ENCODE measurements at places on chromosomes 7 and 10.

DNA sequence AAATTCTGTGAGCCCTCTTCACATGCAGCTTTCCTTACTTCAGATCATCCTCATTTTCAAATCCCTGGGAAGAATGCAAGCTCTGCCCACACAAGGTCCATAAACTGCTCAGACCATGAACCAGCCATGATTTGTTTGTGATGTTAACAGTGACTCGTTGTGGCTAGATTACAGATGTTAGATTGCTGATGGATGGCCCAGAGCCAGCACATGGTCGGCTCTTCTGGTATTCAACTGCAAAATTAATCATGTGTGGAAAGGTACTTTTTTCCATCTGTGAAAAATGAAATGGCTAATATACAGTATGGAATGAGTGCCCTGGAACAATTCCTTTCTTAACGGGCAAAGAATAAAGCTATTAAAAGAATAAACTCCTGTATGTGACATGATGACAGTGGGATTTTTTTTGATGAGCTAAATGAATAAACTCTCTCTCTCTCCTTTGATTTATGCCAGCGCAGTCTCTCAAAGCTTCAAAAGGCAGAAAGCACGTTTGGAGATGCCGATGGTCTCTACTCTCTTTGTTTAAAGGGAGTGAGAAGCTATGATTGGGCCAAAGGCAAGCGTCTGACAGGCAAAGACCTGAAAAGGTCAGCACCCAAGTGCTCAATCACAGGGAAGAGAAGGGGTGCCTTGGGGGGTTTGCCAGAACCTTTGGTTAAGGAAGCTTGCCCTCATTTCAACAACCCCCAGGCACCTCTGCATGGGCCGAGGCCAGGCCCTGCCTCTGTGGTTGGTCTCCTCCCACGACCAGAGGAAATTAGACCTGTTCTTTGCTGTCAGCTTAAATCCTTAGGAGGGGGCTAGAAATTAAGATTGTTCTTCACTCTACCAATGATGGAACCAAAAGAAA is 444.0 kb upstream of the NFE2L3 start:
- DNase-seq, result peak; percentile 59

DNA sequence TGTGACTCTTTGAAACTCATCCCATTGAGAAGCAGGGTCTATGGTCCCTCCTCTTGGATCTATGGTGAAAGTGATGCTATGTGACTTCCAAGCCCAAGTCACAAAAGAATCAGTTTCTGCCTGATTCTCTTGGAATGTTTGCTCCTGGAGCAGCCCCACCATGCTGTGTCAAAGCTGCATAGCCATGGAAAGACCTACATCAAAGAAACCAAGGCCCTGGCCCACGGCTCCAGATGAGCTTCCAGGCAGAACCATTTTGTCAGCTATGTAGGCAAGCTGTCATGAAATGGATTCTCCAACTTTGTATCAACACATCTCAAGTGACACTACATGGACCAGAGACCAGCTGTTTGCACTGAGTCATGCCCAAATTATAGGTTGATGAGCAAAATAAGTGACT is 77.0 kb downstream of the AASS start:
- DNase-seq, result no peak

- no peak for DNase-seq
Measured at GRCh38 chr7:39183796-39184195, 206.1 kb downstream of the POU6F2 start.

DNA sequence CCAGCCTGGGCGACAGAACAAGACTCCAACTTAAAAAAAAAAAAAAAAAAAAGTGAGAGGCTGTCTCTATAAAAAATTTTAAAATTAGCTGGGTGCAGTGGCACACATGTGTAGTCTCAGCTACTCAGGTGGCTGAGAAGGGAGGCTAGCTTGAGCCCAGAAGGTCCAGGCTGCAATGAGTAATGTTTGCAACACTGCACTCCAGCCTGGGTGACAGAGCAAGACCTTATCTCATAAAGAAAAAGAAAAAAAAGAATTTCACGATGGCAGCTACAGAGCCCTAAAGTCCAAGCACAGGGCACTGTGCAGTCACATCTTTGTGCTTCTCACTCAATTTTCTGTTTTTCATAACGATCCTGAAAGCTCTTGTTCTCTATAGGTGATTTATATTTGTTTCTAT is 209.5 kb upstream of the KCTD7 start:
- no peak for DNase-seq

- no peak for DNase-seq
Measured at GRCh38 chr10:49611166-49611815, 1.2 kb downstream of the SLC18A3 start.

- DNase-seq, result no peak
Measured at GRCh38 chr10:90788968-90789367, 68.9 kb downstream of the HTR7 start.

GRCh38 chr10:12703126-12703525 is 298.4 kb downstream of the CCDC3 start:
- DNase-seq, result no peak

DNA sequence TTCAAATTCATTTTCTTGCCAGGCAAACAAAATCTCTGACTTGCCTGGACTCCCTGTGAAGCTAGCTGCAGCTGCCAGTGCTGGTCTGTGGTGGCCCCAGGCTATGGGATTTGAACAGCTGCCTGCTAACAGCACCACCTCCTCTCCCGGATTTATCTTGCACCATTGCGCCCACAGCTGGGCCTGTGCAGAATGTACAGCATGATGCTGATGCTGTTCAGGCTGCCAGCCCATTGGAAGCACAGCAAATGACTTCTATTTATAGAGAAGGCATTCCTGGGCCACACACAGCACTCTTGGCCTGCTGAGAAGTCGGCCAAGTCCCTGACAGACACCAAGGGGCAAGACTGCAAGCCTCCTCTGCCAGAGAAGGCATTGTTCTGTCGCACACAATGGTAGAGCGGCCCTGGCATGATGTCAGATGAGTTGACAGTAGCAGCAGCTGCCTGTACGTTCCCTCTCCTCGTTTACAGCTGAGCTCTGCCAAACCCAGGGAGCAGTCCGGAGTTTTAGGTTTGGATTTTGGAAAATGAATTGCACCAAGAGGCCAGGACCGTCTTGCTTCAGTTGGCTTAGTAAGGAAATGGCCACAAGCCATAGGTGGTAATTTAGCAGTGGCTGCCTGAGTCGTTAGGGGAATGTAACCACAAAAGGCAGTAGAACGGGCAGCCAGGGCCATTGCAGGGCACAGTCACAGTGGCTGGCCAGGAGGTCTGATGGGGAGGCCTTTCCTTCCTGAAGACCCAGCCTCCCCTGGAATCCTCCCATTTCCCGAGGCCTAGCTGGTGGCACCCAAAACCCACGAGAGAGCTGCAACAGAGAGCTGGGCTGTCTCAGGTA is 38.5 kb downstream of the MTURN start:
- peak; percentile 51 for DNase-seq

GRCh38 chr7:132118641-132119040 is 457.6 kb downstream of the PLXNA4 start:
- no peak for DNase-seq

DNA sequence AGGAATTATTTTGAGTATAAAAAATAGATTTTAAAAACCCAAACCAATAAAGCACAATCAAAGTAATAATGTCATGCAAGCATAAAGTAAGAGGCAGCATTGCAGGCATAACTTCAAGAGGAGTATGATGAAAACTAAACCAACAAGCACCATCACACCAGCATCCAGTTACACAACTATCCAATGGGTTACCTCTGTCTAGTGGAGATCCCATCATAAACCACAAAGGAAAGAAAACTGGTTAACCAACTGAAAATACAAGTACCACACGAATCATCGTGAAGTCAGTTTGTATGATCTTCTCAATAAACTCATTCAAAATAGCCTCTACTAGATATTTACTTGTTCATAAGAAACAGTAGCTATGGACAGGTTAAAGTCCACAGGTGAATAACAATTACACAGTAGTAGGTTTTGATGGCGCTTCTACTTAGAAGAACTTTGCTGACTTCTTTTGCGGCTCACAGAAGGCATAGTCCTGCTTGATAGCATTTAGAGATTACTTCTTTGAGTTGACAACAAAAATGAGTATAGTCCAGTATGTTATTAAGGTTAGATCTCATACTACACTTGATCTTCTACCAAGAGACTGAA is 116.6 kb downstream of the MICU1 start:
- DNase-seq, result no peak

GRCh38 chr7:18866359-18867036 is 250.9 kb downstream of the TWIST1 start:
- peak; percentile 98 for DNase-seq

DNA sequence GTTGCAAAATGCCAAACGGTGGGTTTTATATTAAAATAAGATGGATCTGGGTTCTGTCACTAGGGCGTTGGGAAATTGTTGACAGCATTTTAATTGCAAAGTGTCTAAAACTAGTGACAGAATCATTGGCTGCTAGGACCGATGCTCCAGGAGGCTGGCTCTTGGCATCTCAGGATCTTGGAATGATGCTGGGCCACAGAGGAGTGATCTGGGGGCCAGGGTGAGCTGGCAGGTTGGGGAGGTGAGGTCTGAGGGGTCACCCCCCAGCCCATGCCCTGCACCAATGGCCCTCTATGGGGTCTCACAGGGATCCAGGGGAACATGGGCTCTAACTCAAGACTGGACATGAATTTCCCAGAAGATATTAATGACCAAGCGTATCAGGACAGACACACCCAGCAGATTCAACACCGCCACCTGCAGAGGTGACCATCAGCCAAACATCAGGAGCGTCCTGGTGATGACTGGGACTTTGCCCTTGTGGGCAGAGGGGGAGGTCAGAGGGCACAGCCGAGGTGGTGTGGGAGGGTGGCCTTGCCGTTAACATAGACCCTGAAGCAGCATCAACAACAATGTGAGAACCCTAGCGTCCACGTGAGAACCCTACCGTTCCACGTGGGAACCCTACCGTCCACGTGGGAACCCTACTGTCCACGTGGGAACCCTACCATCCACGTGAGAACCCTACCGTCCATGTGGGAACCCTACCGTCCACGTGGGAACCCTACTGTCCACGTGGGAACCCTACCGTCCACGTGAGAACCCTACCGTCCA is 89.0 kb upstream of the PPP2R2D start:
- DNase-seq, result no peak

DNA sequence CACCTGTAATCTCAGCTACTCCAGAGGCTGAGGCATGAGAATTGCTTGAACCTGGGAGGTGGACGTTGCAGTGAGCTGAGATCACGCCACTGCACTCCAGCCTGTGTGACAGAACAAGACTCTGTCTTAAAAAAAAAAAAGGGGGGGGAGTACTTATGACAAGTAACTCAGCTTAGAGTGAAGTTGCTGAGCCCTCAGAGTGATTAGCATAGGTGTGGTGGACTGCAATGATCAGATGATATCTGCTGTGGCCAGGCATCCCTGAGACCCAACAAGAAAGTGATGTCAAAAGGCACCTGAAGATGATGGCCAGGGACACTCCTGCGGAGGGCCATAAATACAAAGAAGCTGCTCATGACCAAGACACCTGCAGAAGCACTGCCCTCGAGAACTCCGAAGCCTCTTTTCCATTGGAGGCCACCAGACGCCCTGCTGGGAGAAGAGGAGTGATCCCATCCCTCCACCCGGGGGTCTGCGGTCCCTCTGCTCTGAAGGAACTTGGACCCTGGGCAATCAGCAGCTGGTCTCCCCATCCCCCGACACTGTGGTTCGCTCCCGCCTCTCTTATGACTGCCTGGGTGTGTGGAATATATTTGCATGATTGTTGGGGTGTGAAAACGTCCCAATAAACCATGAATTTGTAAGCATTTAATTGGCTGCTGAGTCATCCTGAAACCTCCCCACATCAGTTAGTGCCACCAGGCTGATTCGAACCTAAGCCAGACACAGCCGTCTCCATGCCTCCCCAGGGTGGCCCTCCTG is 46.0 kb downstream of the RASGEF1A start:
- DNase-seq, result no peak

DNA sequence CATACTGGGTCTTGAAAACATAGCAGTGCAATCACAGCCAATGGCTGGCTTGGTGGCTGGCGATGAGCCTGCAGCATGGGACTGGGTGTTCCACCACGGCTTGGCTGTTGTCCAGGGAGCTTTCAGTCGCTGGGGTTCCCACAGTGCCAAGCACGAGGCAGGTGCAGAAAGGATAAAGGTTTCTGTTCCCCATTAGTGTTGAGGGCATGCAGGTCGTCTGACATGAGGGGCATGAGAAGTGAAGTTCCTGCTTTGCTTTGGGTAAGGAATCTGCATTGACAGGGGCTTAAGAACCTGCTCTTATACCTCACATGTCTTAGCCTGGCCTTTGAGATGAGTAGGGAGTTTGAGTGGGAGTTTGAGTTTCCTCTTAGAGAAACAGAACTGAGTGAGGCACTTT is 9.0 kb upstream of the CFTR start:
- no peak for DNase-seq

DNA sequence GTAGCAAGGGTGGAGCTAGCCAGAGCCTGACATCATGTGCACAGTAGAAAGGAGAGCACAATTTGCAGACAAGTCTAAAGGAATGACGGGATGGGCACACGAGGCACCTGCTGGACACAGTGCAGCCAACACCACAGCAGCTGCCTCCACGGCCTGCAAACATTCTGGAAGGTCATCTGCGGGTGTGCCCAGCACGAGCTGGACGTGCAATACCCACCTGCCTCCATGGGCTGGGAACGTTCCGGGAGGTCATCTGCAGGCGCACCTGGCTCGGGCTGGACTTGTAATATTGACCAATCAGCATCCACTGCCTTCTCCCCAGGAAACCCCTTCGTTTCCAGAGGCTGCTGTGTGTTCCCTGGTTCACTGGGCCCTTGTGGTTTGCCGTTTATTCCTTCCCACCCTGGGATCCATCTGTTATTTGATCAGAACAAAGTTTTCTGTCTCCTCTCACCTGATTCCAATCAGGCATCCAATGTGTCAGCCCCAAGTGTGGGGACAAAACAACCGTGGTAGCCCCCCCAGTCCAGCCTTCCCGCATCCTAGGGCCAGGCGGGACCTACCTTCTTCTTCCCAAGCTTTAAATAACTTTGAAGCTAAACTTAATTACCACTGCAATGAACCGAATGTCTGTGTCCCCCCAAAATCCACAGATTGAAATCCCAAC is 243.4 kb upstream of the PPP2R2D start:
- DNase-seq, result no peak

DNA sequence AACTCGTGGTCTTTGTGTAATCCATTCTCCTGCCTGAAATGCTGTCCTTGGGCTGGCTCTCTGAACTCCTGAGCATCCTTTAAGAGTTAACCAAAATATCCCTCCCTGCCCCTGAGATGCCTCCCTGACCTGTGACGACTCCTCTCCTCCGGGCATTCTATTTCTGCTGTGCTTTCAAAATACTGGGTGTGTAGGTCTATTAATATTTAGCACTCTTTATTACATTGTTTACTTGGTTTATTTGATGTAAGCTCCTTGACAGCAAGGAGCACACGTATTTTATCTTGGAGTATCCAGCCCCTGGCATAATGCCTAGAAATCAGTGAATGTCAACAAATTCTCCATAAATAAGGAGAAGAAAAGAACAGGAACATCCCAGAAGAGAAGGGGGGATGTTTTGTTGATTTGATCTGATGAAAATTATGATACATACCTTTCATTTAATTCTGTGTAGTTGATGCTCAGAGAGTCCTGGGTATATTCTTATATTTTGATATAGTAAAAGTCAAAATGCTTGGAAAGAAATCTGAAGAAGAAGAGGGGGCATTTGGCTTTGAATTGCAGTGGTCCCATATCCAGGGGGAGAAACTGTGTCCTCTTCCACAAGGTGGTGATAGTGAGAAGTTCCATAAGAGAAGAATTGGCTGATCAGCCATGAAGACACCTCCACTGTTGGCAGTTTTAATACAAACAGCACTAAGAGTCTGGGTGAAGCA is 107.7 kb upstream of the MPP7 start:
- no peak for DNase-seq

GRCh38 chr10:77165445-77166208 is 472.0 kb downstream of the KCNMA1 start:
- DNase-seq, result no peak

- peak; percentile 37 for DNase-seq
Measured at GRCh38 chr10:99834410-99834809, 52.0 kb downstream of the ABCC2 start.
